ENCODE measurements at places on chromosomes 4 and X.

DNA sequence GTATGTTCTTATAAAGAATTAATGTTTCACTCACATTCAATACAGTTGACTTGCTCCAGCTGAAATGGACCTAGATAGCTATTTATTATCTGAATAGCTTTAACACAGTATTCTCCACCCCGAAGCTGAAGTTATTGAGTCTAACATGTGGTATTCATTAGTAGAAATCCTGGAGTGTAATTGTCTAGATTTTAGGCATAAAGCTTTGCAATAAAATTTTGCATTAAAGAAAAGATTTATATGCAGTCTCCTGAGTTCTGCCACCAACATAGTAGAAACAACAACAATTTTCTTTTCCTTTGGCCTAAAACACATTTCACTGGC is 90.2 kb upstream of the DCLK2 start:
- DNase-seq = no peak

GRCh38 chr4:80140194-80140593 is 57.1 kb upstream of the PRDM8 start:
- no peak for DNase-seq

GRCh38 chr4:154743683-154744340 is at the start of gene LRAT:
Gene LRAT (plus strand): TSS chr4:154744000. CDS start chr4:154744327, 327 bp downstream.
- no peak for DNase-seq

- no peak for DNase-seq
Measured at GRCh38 chr4:109611045-109611646, 51.1 kb downstream of the MCUB start.

All from NCI-H187 (cell line).